ENCODE measurements at places on chromosomes 16 and 17.

GRCh38 chr16:52558448-52558847 lies 11.5 kb upstream of the TOX3 start:
- no peak for DNase-seq

GRCh38 chr16:58679763-58680162 lies 4.8 kb downstream of the SLC38A7 start:
- DNase-seq: no peak

- no peak for DNase-seq
Observed at GRCh38 chr17:82492643-82493225, 26.8 kb upstream of the FOXK2 start.

DNA sequence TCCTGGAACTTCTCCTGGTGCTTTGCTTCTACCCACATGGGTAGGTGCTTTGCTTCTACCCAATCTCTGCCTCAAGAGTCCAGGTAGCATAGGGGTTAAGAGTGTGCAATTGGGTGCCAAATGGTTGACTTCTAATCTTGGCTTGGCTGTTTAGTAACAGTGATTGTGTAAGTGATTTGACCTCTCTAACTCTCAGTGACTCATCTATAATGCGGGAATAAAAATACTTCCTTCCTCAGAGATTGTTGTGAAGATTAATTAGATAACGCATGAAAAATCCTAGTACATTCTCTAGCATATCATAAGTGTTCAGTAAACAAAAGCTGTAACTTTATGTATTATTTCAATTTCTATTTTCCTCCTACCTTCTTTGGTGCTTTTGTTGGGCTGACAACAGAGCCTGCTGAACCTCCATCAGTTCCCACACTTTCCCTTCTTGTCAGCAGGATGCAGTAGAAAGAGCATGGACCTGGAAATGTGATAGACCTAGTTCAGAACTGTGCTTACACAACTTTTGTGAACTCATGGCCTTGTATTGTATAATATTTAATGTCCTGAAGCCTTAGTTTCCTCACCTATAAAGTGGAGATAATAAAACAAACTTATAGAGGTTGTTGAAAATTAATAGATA lies 72.9 kb upstream of the SMIM36 start:
- DNase-seq: no peak

DNA sequence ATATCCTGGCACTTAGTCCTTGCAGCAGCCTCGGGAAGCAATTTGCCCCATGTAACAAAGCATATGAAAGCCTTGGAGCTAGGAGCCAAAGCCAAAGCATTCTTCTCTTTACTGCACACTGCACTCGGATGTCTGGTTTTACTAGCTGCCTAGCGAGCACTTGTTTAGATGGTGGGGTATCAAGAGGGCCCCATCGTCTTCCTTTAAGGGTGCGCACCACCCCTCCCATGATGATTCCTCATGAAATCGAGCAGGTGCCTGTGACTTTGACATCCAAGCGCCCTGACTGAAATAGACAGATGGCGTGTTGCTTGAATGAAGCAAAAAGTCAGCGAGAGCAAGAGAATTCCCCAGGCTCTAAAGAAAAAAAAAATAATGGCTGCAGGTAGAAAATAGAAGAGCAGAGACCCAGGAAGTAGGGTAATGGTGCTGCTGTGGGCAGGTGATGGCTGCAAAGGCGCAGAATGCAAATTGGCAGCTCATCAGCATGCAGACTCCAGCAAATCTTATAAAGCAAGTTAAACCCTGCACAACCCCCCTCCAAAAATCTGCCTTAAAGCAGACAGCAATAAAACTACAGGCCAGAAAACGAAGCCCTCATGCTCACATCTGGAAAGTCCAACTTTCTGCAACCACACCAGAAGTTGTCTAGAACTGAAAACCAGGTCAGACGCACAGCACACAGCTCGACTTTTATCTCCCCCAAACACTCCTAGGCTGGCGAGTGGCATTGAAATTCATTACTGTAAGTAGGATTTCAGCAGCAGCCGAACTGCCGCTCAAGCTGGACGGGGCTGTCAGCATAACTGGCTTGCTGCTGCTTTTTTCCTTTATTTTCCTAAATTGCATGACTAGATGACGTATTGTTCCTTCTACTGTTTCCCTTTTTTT lies 384.3 kb downstream of the RBFOX1 start:
- no peak for DNase-seq

GRCh38 chr16:84357191-84357651 lies 11.1 kb upstream of the ATP2C2 start:
- DNase-seq: peak; percentile 8

DNA sequence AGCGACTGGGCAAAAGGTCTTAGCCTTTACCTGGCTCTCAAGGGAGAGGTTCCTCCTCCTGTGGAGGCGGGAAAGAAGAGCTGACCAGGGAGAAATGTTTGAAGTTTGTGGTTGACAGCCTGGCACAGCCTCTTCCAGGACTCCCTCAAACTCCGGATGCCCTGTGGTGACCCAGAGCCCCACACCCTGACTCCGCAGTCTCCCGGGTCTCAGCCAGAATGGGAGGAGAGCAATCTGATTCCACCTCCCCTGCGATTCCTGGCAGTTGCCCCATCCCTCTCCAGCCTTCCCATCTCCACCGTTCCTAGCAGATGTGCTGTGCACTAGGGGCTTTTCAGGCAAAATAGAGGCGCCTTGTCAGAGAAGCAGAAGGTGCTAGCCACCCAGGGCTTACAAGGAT lies 5.5 kb upstream of the DNAI2 start:
- DNase-seq: no peak

DNA sequence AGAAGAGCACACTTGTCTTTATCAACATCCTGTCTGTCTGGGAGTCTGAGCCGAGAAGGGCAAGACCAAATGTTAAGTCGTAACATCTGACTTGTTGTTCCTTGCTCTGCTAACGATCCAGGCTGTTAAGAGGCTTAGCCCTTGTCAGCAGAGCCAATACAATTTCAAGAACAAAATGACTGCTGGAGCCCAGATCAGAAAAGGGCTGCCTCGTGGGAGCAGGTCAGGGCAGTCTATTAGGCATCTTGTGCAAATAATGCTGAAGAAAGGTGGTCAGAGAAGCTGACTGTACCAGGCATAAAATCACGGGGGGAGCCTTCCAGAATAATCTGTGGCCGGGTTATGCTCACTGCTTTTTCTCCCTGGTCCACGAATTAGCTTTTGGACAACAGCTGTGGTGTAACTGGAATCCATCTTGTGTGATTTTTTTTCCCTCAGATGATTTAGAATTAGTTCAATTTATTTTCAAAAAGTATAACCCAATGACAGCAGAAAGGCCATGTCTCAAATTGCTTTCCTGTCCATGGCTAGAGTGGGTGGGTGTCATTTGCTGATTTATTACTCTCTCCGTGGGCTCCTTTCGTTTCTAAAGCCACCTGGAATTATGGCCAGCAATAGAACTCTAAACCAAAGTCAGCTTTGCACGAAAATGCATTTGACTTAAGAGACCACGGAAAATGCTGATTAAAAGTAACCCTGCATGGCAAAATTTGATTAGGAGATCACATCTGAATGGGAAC lies 221.1 kb upstream of the HSBP1 start:
- DNase-seq: no peak

GRCh38 chr17:7774055-7774521 lies 56.5 kb downstream of the DNAH2 start:
- DNase-seq: no peak

GRCh38 chr16:6751191-6751590 lies 581.5 kb upstream of the RBFOX1 start:
- no peak for DNase-seq

DNA sequence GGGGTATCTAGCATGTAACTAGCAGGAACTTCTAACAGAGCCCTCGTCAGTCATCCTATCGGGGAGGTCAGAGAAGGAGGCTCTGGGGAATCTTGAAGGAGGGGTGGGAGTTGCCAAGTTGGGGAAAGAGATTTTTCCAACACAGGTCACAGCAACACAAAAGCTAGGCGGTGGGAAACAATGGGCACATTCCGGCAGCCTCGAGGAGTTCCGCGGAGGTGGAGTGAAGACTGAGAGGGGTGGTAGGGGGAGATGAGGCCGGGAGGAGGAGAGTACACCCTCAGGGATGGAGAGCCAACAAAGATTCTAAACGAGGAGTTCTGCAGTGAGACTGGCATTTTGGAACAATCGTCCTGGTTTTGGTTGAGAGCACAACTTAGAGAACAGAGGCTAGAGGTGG lies 13.5 kb upstream of the CALB2 start:
- no peak for DNase-seq

- DNase-seq: no peak
Observed at GRCh38 chr16:73095142-73095820, 47.4 kb upstream of the ZFHX3 start.

GRCh38 chr17:7887038-7887481 lies 1.5 kb upstream of the CHD3 start:
- DNase-seq: no peak

GRCh38 chr16:12791340-12791739 lies 12.3 kb downstream of the CPPED1 start:
- no peak for DNase-seq

DNA sequence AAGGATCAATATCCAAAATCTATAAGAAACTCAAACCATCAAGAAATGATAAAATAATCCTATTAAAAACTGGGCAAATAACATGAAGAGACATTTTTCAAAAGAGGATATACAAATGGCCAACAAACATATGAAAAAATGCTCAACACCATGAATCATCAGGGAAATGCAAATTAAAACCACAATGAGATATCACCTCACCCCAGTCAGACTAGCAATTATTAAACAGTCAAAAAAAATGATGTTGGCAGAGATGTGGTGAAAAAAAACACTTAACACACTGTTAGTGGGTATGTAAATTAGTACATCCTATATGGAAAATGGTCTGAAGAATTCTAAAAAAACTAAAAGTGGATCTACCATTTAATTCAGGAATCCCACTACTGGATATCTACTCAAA lies 379.0 kb upstream of the SOX9 start:
- no peak for DNase-seq

GRCh38 chr16:1280783-1281182 lies 24.9 kb downstream of the TPSD1 start:
- no peak for DNase-seq

- DNase-seq: no peak
Observed at GRCh38 chr17:31843070-31843745, 15.8 kb downstream of the COPRS start.

- no peak for DNase-seq
Observed at GRCh38 chr16:1991588-1991947, 1.8 kb downstream of the SYNGR3 start.

DNA sequence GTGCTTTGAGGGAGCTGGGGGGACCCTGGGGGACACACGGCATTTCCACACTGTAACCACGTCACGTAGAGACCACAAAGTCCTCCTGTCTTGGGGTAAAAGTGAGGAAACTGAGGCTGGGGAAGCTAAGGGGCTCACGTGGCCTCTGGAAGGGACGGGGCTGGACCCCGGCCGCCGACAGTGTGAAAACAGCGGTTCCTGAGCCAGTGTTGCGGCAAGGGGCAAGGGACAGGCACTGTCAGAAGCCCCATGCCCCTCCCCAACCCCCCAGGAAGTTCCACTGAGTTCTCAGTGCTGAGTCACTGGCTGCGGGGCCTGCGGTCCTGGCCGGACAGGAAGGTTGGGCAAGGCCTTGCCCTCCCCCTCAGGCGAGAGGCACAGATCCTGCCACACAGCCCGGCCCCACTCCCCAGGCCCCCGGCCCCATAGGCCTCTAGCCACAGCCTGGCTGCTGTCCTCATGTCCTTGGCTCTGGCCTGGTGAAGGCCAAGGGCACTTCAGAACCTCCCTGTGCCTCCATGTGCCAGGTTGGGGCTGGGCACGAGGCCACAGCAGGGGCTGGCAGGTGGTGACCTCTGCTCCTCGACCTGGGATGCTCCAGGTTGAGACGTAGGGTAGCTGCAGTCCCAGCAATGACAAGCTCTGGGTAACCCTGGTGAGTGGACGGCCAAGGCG lies 5.0 kb upstream of the CCDC57 start:
- no peak for DNase-seq

DNA sequence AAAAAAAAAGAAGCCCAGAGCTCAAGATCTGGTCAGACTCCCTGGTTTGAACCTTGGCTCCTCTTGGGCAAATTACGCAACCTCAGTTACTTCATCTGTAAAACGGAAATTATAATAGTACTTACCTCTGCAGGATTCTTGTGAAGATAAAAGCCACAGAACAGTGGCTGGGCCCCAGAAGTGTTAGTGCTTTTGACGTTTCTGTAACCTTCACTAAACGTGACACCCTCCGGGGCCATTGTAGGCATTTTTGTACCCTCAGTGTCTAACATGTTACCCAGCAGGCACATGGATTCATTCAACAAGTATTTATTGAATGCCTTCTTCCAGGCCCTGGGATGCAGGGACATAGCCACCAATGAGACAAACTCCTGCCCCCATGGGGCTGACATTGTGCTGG lies 58.0 kb downstream of the PITPNC1 start:
- peak; percentile 87 for DNase-seq

DNA sequence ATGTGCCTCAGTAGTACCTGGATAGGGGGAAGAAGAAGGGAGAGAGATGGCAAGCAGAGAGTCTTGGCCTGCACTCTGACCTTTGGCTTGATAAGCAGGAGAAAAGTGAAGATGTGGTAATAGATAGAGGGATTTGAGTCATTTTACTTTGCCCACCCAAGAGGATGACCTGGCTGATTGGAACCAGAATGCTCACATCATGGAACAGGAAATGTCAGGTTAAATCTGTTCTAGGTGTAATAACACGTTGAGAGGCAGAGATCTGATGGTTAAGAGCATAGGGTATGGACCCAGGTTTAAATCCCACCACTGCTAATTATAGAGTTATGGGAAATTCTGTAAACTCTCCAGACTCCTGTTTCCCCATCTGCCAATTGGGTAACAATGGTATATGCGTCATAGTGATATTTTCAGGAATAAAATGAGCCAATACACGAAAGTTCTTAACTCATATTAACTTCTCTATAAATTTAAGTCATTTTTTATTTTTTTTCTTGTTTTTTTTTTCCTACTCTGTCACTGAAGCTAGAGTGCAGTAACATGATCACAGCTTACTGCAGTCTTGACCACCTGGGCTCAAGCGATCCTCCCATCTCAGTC lies 8.1 kb upstream of the CCL18 start:
- DNase-seq: no peak

GRCh38 chr16:65601781-65602180 lies 479.9 kb upstream of the CDH11 start:
- DNase-seq: no peak

DNA sequence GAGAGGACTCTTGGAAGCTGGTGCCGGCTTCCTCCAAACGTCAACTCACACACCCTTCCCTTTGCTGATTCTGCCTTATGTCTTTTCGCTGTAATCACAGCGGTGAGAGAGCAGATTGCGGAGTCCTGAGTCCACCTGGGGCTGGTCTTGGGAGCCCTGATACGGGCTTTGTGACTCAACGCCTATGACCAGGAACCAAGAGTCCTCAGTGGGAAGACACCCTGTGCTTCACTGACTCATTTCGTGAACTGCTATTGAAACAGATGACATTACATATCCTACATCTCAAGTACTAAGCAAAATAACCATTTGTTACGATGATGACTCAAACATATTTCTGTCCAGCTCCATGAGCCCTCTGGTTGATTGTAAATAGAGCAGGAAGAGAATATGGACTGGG lies 90.7 kb upstream of the CREBBP start:
- DNase-seq: no peak

GRCh38 chr16:17566656-17567450 lies 96.1 kb upstream of the XYLT1 start:
- no peak for DNase-seq

- DNase-seq: no peak
Observed at GRCh38 chr16:58842746-58843145, 108.6 kb upstream of the GOT2 start.

- DNase-seq: no peak
Observed at GRCh38 chr17:1533661-1534325, 17.4 kb upstream of the INPP5K start.

GRCh38 chr16:57908409-57908987 lies 62.4 kb downstream of the CNGB1 start:
- DNase-seq: no peak

GRCh38 chr17:10120749-10121148 lies 77.7 kb downstream of the GAS7 start:
- peak; percentile 15 for DNase-seq

All from Kasumi-1 (cell line).